ENCODE measurements at places on chromosomes 2 and 18. TPM values are rescaled to one million over a fixed set of nuclear protein-coding genes. Genes with fewer than 3 reads are reported as not detected.

DNA sequence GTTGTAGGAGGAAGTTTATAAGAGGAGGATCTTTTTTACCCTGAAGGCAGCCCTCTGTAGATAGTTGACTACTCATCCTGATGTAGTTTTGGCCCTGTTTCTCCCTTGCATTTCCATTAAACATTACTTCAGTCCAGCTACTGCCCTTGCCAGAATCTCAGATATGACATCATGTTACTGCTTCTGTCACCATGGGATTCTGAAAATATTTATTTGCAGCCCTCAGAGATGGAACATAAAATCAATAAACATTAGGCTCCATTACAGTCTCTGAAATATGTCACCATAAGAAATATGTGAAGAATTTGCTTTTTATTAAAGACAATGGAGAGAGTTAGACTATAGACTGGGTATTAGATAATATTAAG lies 68.7 kb upstream of the STK39 start:
- no peaks in the 10 kb centered on the region for H3K4me1 ChIP-seq
- no peak overlapping the region for H3K27ac ChIP-seq
- H3K27me3 ChIP-seq, result no peaks in the 10 kb centered on the region
- DNase-seq, result no peak

DNA sequence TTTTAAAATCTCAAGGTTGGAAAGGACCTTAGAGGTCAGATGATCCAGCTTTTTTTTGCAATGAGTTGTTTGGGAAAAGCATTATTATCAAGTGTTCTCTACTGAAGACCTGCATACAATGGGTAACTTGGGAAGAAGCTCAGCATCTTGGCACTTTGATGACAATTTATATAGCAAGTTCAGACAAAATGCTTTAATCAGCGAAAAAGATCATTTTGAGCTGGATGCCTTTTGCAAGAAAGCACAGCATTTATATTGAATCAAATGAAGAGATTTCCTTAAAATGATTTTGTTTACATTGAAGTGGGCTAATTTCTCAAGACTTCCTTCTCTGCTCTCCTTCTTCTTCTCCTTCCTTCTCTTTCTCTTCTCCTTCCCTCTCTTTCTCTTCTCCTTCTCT lies 796.4 kb upstream of the CDH2 start:
- no peak overlapping the region for H3K4me3 ChIP-seq
- DNase-seq, result no peak
- no peaks in the 10 kb centered on the region for H3K4me1 ChIP-seq
- H3K27ac ChIP-seq, result no peak overlapping the region

GRCh38 chr2:185782223-185782769 lies 43.7 kb downstream of the FSIP2 start:
- DNase-seq, result no peak
- no peaks in the 10 kb centered on the region for H3K36me3 ChIP-seq
- H3K4me1 ChIP-seq, result no peaks in the 10 kb centered on the region
- H3K4me3 ChIP-seq, result no peak overlapping the region
- no peak overlapping the region for H3K27ac ChIP-seq
- H3K27me3 ChIP-seq, result no peaks in the 10 kb centered on the region

DNA sequence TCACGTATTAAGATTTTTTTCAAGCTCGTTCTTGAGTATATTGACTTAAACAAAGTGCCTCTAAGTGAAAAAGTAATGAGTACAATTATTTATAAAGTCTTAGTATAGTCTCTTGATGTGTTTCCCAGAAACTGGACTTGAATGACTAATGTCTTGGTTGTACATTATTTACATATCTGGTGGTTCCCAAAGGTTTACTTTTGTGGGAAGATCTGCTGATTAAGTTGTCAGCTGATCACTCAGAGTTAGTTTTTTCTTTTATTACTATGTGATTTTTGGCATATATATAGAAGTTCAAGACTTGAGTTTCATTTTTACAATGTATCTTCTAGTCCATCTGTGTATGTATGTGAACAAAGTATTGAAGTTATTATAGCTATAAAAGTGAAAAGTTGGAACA lies 29.5 kb downstream of the RNF144A start:
- H3K4me3 ChIP-seq, result no peak overlapping the region
- peaks cover 10% of the 10 kb centered on the region for H3K4me1 ChIP-seq
- no peak for DNase-seq
- no peaks in the 10 kb centered on the region for H3K27me3 ChIP-seq
- H3K36me3 ChIP-seq, result peaks cover 46% of the 10 kb centered on the region

- H3K36me3 ChIP-seq, result no peaks in the 10 kb centered on the region
- H3K4me3 ChIP-seq, result no peak overlapping the region
- H3K27ac ChIP-seq, result no peak overlapping the region
- DNase-seq, result no peak
These were observed 157.5 kb downstream of the THADA start for GRCh38 chr2:43438342-43438741.

- H3K36me3 ChIP-seq, result no peaks in the 10 kb centered on the region
- no peaks in the 10 kb centered on the region for H3K27me3 ChIP-seq
- H3K4me3 ChIP-seq, result no peak overlapping the region
- H3K4me1 ChIP-seq, result no peaks in the 10 kb centered on the region
- no peak for DNase-seq
These were observed 2.6 kb downstream of the GRHL1 start for GRCh38 chr2:9954136-9954535.

DNA sequence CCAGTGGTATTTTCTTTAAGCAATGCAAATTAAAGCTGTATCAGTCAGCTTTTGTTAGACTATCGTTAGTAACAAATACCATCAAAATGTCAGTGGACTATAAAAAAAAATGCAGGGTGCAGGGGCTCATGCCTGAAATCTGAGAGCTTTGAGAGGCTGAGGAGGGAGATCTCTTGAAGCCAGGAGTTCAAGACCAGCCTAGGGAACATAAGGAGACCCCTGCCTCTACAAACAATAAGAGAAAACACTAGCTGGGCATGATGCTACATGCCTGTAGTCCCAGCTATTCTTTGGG lies 253.7 kb downstream of the MYCN start:
- no peaks in the 10 kb centered on the region for H3K4me1 ChIP-seq
- H3K27ac ChIP-seq, result no peak overlapping the region
- no peaks in the 10 kb centered on the region for H3K36me3 ChIP-seq

DNA sequence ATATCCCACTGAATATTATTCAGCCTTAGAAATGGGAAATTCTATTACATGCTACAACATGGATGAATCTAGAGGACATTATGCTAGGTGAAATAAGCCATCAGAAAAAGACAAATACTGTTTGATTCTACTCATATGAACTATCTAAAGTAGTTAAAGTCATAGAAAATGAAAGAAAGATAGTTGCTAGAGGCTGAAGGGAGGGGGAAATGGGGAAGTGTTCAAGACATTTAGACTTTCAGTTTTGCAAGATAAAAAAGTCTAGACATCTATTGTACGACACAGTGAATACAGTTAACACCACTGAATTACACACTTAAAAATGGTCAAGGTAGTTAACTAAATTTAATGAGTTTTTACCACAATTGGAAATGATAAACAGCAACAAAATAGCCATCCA lies 835.9 kb upstream of the CHAC2 start:
- H3K4me1 ChIP-seq, result no peaks in the 10 kb centered on the region
- DNase-seq, result no peak
- H3K27me3 ChIP-seq, result no peaks in the 10 kb centered on the region

- peaks cover 14% of the 10 kb centered on the region for H3K27me3 ChIP-seq
- H3K4me1 ChIP-seq, result peaks cover 22% of the 10 kb centered on the region
- peak overlapping the region; percentile 94 for H3K4me3 ChIP-seq
- DNase-seq, result no peak
- H3K36me3 ChIP-seq, result no peaks in the 10 kb centered on the region
These were observed 468 bp upstream of the SATB2 start for GRCh38 chr2:199458009-199458805.

GRCh38 chr2:112777036-112777435 lies 7.3 kb downstream of the IL1A start:
- H3K27ac ChIP-seq, result no peak overlapping the region
- no peaks in the 10 kb centered on the region for H3K27me3 ChIP-seq
- peaks cover 6% of the 10 kb centered on the region for H3K4me1 ChIP-seq
- no peaks in the 10 kb centered on the region for H3K36me3 ChIP-seq
- no peak overlapping the region for H3K4me3 ChIP-seq
- DNase-seq, result no peak

DNA sequence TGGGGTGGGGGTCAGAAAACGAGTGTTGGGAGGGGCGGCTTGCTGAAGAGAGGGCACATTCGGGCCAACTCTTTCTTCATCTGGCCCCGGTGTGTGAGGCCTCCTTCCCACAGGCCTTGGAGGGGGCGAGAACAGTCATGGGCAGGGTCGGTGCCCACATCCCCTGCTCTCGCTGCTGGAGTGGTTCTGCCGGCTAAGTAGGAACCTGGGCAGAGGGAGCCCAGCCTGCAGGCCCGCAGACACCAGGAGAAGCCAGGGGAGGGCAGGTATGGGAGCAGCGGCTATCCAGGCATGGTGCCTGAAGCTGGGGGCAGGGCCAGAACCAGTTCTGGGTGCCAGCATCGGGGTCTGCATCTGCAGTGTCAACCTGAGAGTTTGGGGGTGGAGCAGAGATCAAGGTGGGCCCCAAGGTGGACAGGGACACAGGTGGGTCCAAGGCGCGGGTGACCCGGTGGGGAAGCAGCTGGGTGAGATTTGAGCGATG lies 46.6 kb upstream of the HPCAL1 start:
- no peaks in the 10 kb centered on the region for H3K4me1 ChIP-seq
- H3K36me3 ChIP-seq, result no peaks in the 10 kb centered on the region
- no peaks in the 10 kb centered on the region for H3K27me3 ChIP-seq
- no peak for DNase-seq

- H3K4me1 ChIP-seq, result no peaks in the 10 kb centered on the region
- no peaks in the 10 kb centered on the region for H3K36me3 ChIP-seq
- no peak for DNase-seq
- H3K4me3 ChIP-seq, result no peak overlapping the region
- no peak overlapping the region for H3K27ac ChIP-seq
These were observed 39.9 kb upstream of the COBLL1 start for GRCh38 chr2:164881524-164881923.

GRCh38 chr2:158967114-158967730 lies 1.2 kb upstream of the TANC1 start:
- DNase-seq, result no peak
- H3K4me3 ChIP-seq, result no peak overlapping the region
- H3K27ac ChIP-seq, result no peak overlapping the region
- peaks cover 4% of the 10 kb centered on the region for H3K27me3 ChIP-seq
- no peaks in the 10 kb centered on the region for H3K4me1 ChIP-seq

The MSTN gene
- not detected for polyA plus RNA-seq

The RAD51AP2 gene
- polyA plus RNA-seq, result not detected

The ITGAV gene
- polyA plus RNA-seq, result 0.47 TPM

The CPO gene
- polyA plus RNA-seq, result not detected

The UGT1A8 gene
- polyA plus RNA-seq, result not detected

The C18orf54 gene
- polyA plus RNA-seq, result 0.45 TPM

The MBD1 gene
- polyA plus RNA-seq, result 46.1 TPM

The TMEM131 gene
- polyA plus RNA-seq, result 10.6 TPM

The ID2 gene
- 309 TPM for polyA plus RNA-seq

The C2orf78 gene
- polyA plus RNA-seq, result not detected
